ENCODE measurements at places on chromosomes 6 and 20.

GRCh38 chr6:134457941-134458340 is 140.0 kb upstream of the SGK1 start:
- DNase-seq, result no peak

DNA sequence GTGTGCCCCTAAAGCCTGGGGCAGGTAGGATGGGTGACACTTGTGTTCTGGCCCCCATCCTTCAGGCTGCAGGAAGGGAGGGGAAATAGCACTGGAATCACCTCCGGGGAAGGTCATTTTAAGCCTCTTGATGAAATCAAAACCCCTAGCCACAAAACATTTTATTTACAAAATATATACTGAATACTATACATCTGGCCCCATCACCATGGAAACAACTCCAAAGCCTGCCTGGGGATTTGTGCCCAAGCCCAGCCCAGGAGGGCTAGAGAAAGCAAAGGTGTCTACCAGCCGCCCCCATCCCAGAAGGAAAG is 2.6 kb downstream of the SMIM29 start:
- DNase-seq, result no peak

DNA sequence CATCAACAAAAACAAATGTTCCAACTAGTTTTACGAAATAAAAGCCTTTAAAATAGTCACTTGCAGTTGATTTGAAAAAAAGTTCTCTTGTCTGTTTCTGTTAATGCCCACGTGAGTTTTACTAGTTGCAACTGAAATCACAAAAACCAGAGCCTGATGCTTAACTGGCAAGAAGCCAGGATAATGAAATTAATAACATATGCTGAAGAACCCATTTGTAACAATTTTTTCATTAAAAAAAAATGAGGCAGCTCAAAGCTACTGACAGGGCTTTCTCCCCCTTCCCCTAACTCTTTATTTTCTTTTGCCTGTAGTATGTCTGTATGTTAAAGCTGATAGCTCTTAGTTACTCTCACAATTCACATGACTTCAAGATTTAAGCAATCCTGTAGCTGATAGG is 132.7 kb upstream of the EYA4 start:
- DNase-seq, result no peak

DNA sequence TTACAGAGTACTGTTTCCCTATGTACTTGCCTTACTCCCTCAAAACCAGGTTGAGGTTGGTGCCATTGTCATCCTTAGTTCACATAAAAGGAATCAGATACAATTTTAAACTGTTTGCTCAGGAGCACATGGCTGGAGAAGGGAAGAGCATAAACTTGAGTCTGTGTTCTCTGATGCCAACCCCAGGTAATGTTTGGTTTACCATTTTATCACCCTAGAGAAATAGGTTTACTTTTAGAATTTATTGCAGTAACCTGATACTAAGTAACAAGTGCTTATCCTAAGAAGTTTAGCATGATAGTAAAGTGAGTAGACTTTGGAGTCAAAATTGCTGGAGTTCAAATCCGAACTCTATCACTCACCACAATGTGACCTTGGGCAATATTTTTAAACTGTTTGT is 86.3 kb downstream of the RFPL4B start:
- no peak for DNase-seq

- no peak for DNase-seq
Measured at GRCh38 chr6:14796974-14797762, 448.7 kb upstream of the JARID2 start.

DNA sequence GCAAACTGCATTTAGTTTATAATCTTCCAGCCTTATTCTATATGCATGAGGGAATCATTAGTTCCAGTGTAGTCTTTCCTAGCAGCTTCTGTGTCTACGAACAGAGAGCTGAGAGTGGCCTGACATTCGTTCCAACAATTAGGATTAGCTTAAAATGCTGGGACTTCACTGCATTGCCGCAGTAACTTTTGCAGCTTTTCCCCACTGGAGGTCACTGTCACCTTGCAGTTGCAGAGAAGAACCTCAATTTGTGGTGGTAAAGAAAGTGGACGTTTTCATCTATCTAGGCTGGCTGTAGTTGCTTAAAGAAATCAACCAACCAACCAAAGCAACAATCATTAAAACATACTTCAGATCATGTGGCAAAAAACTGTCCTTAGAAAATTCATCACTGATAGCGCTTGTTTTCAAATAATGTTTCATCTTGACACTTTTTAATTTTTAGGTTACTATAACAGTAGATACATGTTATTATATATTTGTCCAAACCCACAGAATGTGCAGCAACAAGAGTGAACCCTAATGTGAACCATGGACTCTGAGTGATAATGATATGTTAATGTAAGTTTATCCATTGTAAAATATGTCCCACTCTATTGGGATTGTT is 12.2 kb downstream of the MYLK4 start:
- DNase-seq, result peak; percentile 42

DNA sequence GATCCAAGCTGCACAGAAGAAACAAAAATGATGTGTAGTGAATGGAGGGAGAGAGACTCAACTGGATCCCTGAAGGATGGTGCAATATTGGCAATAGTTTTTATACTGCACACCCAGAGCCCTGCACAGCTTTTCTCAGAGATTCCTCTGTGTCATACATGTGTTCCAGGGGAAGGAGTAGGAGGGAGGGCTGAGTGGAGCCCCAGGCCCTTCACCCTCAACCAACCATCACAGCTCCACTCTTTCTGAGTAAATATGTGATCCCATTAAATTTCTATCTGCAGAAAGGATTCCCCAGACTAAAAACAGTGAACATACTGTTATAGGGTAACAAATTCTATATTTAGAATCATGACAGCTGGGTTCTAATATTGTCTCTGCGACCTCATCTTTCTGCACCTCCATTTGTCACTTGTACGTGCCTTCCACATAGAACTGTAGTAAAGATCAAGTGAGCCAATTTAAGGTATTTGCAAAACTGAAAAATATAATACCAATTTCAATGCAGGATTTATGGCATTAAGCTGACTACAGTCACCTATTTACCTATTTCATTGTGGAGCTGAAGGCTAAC is 421.4 kb upstream of the NRSN1 start:
- no peak for DNase-seq

GRCh38 chr6:55953335-55953734 is 77.9 kb upstream of the BMP5 start:
- DNase-seq, result no peak

DNA sequence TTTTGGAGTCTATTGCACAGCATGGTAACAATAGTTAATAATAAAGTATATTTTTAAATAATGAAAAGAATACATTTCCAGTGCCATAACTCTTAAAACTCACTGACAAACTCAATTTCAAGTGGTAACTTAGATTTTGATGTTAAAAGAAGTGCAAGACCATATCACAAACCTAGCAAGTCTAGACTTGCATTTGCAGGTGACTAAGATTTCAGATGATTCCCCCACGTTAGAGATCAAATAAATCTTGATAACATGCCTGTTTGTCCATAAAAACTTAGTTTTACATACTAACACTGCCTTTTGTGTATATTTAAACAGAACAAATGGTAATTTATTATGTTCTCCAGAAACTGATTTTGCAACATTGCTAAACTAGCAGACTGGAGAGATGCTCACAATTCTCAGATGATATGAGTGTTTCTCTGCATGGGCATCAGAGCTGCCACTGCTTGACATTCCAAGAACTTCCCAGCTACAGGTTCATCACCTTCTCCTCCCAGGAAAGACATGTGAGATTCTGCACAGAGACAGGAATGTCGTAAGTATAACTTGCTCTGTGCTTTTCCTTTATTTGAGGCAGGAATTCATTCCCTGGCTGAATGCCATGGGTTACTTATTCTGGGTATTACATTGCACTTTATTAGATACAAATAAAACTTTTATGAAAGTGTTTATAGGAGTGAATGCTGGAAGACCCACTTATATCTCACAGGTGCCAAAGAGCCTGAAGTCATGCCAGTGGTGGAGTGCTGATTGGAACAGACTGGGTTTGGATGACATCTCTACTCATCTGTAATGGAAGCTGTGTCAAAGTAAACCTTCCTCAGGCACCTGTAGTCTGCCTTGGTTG is 160.2 kb upstream of the FOXA2 start:
- no peak for DNase-seq

- DNase-seq, result no peak
Measured at GRCh38 chr6:64258752-64259151, 623.1 kb downstream of the PHF3 start.

DNA sequence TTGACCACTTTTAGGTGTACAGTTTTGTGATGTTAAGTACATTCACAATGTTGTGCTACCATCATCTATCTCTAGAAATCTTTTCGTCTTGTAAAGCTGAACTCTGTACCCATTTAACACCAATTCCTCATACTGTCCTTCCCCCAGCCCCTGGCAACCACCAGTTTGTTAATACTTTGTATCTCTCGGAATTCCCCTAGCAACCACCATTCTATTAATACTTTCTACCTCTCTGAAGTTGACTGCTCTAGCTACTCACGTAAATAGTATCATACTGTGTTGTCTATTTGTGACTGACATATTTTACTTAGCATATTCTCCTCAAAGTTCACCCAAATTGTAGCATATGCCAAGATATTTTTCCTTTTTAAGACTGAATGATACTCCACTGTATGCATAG is 82.3 kb upstream of the CLDN20 start:
- DNase-seq, result no peak

DNA sequence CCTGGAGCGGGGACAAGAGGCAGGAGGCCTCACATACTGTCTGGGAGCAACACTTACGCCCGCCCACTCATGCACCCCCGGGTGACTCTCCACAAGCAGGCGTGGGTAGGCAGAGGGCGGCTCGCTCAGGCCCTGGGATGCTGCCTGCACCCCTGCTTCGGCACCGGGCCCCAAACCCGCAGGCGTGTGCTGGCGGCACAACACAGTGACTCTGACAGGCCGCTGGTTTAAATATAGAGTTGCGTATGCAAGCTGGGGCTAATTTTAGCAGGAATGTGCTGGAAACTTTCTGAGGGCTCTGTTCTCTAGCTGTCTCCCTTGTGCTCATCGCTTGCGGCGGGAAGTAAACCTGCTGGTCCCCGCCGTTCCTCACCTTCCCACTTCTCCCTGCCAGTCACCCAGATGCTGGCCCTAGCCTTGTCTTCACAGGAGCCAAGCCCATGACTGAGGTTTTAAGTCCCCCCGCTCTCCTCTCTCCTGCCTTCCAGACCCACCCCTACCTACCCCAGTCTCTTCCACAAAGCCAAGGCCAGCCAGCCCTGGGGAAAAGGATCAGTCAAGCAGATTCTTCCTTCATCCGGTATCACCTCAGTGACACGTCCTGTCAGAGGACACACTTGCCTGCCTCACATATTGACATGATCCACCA is 94.5 kb upstream of the FOXP4 start:
- DNase-seq, result no peak

- peak; percentile 24 for DNase-seq
Measured at GRCh38 chr6:149938571-149939355, 3.1 kb upstream of the ULBP2 start.

GRCh38 chr20:49247169-49247723 is 28.0 kb downstream of the DDX27 start:
- DNase-seq, result no peak

- DNase-seq, result no peak
Measured at GRCh38 chr20:32248043-32248442, 29.4 kb upstream of the KIF3B start.

GRCh38 chr6:109033655-109034054 is 61.0 kb downstream of the SESN1 start:
- DNase-seq, result no peak

GRCh38 chr20:32296819-32297420 is 19.5 kb downstream of the KIF3B start:
- DNase-seq, result no peak

GRCh38 chr20:44856856-44857448 is 28.6 kb upstream of the YWHAB start:
- no peak for DNase-seq

DNA sequence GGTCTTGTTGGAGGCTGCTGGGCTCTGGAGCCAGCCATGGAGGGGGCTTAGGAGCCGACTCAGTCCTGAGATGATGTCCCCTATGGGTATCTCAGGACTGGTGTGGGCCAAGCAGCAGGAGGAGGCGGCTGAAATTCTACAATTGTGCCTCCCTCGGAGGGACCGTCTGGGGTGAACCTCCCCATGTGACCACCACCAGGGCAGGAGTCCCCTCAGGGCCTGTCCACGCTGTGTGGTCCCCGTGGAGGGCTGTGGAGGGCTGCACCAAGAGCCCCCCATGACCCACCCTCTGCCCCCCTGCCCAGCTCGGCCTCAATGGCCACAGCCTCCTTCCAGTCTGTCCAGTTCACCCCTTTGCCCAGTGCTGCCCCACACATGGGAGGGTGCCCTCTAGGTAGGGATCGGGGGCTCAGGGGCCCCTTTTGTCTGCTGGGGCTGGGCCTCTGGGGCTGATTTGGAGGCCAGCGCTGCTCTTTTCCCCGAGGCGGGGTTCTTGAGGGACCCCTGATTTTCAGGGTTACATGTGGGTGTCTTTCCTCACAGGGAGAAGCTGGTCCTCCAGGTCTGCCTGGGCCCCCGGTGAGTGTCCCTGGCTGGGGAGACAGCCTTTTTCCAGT is 1.2 kb downstream of the COL9A3 start:
- DNase-seq, result no peak

DNA sequence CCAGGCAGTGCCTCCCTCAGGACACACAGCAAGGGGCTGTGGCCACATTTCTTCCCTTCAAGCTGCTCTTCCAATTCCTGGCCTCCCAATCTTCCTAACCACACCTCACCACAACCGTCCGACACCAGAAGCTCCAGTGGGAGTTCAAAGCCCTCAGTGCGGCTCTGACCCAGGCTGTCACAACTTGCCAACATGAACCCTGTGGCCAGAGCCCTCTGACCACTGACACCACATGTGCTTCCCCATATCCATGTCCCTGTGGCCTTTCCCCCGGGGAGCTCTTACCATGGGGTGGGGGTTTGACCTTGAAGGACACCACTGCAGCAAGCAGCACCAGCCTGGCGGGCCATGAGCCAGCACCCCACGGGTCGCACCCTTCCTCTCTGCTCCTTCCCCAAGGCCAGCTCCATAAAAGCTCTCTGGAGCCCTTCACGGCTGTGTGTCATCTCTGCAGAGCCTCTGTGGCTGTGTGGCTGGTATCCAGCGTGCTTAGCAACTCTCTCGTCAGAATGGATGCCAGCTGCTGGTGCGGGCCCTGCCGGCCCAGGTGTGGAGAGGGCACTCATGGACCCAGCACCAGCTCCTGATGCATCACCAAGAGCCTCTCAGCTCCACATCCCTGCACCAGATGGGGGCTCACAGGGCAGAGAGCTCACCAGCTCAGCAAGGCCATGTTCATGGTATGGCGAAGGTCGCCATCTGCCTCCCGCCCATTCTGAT is 106.1 kb downstream of the PSMB1 start:
- no peak for DNase-seq

DNA sequence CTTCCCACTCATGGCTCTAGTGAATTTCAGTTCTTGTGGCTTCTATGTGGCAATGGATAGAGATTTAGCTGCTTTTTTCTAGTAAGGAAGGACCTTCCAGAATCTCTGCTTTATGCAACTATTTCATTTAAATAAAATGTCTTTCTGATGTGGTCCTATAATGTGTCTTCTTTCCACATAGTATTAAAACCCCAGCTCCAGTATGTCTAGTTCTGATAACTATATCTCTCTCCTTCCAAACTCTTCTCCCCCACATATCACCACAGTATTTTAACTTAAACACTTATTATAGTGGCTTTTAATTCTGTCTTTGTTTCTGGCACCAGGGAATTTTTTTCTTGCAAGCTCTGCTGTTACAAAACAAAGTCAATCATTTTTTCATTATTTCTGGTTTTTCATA is 40.6 kb upstream of the SUMO4 start:
- DNase-seq, result no peak
